ENCODE measurements at places on chromosomes 3 and 15.

GRCh38 chr15:90184119-90184785, 16.9 kb upstream of the SEMA4B start:
- DNase-seq = no peak

DNA sequence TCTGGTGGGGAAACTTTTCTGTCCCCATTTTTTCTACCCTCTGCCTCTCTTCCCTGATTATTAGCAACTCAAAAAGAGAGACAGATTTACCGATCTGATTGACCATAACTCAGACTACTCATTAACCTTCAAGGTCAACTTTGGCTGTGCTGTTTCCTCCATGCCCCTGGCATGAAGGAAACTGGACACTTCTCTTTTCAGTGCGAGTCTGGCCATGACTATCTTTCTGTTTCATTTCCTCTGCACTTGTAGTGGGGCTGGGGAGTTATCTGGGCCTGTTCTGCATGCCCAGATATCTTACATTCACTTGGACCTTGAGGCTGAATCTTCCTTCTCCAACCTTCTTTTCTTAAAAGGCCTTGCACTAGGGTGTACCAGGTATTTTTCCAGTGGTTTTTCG, 76.9 kb upstream of the SLCO2A1 start:
- DNase-seq = no peak

GRCh38 chr3:130738241-130738640, 8.4 kb downstream of the PIK3R4 start:
- no peak for DNase-seq

- DNase-seq = no peak
Measured at GRCh38 chr3:132509506-132509905, 87.6 kb upstream of the ACKR4 start.

DNA sequence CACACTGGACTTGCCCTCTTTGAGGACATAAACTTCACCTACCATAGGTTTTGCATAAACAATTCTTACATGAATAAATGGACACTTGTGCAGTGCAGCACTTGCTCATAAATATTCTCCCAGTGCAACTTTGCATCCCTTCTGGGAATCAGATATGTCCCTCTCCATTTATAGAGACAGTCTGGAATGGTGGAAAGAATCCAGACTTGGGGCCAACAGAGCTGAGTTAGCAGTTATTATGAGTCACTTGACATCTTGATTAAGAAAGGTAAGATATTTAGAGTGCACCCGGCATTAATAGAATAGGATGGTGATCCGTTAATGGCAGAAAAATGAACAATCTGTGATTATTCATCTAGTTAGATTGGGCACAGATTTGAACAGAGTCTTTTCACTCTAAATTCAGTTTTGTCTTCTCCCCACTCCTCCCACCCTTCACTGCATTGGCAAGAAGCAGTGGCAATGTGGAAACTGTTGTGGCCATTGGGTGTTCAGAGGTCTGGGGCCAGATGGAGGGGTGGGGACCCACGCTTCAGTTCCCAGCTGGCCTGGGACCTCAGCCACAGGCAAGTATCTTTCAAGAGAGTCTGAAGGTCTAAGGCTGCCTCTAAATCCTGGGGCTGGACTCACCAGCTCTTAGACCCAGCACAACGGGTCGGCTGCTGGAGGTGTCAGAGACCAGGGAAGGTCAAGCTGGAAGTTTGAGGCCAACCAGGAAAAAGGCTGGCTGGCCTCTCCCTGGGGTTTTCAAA, 58.9 kb upstream of the KY start:
- no peak for DNase-seq

DNA sequence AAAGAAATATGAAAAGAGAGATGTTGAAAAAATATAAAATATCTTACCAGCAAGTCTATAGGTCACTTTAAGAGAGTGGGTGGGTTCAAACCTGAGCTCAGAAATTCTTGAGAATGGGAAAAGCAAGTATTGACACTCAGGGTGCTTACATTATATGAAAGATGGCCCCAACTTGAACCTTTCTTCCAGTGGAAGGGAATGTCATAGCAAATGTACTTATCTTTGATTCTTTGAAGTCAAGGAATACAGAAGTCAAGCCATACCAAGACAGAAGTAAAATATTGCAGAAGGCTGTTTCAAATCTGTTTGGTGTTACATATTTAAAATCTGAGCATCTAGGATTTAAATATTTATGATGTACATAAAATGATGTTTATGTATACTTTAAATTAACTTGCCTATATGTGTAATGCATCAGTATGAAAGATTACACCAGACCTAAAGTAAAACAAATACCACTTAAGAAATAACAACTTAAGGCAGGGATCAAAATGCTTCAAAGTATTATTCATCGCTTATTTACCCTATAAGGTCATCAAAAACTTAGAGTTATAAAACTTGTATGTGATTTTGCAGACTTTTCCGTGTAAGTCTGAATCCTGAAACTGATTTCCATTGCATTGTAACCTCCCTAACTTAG, 8.7 kb downstream of the MME start:
- no peak for DNase-seq

GRCh38 chr15:88132499-88132898, 124.0 kb downstream of the NTRK3 start:
- no peak for DNase-seq

DNA sequence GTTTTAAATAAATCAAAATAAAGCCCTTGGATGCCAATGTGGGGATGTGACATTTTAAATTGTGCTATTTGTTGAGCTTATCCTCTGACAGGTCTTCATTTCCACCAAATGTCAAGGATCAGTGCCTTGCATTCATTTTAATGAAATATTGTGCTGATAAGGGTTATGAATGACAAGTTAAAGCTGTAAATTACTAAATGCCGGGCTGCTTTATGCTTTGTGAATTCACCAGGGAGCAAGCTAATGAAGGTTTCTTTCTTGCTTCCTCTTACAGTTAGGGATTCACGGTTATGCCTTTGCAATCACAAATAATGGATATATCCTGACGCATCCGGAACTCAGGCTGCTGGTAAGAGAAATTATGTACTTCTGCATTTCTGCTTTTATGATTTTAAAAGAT, 81.7 kb downstream of the LRTM1 start:
- DNase-seq = no peak

DNA sequence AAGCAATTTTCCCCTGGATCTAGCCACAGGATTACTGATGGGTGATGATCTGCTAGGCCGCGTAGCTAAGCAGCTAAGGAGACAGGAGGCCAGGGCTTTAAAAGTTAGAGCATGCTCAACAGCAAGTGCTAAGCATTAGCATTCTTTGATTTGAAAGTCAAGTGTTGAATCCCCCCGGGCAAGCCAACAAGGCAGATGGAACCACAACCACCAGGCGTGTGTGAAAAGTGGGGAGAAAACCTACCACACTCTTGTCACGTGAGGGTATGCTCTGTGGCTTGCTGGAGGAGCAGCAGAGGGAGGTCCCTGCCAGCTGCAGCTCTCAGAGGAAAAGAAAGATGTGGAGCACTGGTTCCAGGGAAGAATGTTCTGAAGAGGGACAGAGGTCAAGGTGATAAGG, 20.9 kb downstream of the SLC51A start:
- no peak for DNase-seq

DNA sequence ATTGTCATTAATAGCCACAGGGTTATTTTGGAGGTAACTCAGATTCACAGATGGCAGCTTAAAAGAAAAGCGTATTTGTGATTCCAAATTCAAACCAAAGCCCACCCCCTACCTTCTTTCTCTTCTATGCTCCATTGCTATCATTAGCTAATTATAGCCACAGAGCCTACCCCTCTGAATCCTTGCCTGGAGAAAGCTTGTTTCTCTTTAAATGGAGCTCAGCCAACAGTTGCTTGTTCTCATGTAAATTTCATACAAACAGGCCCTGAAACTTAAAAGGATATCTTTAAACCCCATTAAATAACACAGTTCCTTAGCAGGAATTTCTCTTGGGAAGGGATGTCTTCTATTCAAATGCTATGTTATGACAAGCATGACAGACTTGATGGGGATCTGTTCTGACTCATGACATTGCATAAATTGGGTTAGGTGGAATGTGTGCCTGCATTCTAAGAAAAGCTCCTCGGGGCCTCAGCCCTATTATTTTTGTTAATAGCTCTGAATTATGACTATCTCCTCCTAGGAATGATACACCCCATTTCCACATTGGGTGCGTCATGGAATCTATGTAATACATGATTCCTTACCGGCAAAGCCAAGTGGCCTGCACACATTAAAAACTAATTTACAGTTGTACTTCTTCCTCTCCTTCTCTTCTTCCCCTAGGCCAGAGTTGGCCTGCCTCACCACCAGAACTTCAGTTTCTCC, 265.8 kb downstream of the TAFA4 start:
- no peak for DNase-seq

- no peak for DNase-seq
Measured at GRCh38 chr3:195087328-195087727, 183.6 kb downstream of the XXYLT1 start.

DNA sequence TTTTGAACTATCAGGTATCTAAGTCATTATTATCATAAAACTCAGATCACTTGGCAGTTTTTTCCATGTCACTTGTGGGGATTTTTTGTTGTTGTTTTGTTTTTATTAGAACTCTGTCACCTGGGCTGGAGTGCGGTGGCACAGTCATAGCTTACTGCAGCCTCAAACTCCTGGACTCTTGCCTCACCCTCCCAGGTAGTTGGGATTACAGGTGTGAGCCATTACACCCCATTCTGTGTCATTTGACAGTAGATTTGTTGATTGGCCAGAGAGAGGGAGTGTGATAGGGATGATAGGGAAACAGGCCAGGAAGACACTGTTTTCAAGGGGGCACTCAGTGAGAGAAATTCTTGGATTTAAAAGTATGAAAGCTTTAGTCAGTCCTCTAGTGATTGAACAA, 54.7 kb upstream of the SCAANT1 start:
- DNase-seq = no peak

- DNase-seq = no peak
Measured at GRCh38 chr3:12484983-12485327, 675 bp downstream of the TSEN2 start.

DNA sequence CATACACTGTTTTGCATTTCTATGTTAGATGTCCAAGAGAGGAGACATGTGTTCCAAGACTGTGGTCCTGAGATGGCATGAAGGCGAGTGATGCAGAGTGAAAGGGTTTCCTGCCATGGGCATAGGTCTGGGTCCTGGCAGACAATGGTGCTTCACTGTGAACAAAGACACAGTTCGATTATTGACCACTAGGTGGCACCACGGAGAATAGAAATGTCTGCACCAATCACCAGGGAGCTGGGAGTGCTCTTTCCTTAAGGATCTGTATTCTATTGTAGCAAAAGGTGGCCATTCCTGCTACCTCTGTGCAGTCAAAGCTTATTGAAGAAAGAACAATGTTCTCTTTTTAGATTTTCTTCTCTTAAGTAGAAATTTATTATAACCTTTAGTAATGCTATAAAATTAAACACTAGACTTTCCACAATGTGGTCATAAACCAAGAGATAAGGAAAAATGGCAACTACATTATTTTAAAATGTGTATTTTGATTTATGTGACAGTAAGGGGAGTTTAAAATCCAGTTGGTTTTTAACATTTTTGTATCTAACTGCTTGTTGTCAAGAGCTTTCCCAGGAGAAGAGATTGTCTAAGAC, 88.7 kb downstream of the GABRG3 start:
- DNase-seq = no peak

DNA sequence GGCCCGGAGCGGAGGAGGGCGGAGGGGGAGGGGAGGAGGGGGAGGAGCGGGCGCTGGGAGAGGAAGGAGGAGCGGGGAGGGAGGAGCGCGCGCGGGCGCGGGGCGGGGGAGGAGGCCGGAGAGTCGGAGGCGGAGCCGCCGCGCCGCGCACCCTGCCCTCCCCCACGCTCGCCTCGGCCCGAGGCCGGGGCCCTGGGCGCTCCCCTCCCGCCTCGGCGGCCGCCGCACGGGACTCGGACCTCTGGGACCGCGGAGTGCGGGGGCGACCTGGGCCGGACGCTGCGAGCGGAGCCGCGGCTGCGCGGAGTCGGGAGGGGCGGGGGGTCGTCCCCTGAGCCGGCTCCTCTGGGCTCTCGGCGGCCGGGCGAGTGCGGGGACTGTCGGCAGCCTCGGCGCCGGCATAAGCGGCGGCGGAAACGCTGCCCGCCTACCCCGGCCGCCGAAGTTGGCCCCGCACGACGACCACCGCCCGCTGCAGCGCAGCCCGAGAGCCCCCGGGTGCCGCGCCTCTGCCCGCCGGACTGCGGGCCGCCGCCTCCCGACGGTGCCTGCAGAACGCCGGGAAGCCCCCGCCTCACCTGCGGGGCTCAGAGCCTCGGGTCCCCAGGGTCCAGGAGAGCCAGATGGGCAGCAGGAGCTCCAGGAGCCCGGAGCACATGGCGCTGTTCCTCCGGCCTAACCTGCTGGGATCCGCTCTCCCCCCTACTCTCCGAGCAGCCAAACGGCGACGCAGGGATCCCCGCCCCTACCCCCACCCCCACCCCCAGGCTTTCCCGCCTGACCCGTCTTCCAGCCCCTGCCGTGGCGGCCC, 406 bp upstream of the GABRB3 start:
- DNase-seq = no peak

DNA sequence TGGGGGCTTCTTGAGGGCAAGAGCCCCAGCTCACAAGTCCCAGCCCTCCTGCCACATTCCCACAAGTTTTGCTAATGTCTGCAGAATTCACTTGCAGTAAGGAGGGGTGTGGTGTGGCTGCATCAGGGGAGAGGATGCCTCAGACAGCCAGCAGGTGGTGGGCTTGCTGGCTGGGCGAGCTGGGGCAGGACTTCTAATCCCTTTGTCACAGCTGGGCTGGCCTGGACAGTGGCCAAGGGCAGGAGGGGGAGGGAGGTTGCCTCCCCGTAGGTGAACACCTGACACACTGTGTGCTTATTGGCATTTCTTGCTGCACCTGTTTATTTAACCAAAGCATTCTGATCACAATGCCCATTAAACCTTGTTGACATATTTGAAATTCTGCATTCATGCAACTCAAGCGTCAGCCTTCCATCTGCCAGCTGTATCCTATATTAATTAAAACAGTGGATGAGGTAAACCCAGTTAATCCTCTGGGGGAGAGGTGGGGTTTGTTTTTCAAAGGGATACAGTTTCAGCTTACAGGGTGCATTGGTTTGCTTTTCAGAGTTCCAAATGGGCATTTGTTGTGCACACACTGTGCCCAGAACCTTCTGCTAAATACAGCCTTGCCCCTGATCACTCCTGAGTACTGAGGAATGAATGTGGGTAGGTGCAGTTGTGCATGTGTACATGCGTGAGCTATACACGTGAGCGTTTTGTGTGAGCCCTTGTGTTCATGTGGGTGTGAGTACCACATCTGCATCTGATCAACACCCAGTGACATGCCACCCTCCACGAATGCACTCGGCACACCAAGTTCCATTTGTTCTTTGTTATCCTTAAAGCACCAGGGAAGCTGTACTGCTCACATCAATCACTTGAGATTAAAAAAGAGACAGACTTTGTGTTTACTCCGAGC, 268.7 kb downstream of the XXYLT1 start:
- DNase-seq = no peak
